ENCODE measurements at places on chromosomes 2 and 18.

GRCh38 chr2:240149943-240150784 is 9.7 kb upstream of the OTOS start:
- no peak for DNase-seq

GRCh38 chr2:221210686-221211085 is 361.4 kb downstream of the EPHA4 start:
- no peak for DNase-seq

DNA sequence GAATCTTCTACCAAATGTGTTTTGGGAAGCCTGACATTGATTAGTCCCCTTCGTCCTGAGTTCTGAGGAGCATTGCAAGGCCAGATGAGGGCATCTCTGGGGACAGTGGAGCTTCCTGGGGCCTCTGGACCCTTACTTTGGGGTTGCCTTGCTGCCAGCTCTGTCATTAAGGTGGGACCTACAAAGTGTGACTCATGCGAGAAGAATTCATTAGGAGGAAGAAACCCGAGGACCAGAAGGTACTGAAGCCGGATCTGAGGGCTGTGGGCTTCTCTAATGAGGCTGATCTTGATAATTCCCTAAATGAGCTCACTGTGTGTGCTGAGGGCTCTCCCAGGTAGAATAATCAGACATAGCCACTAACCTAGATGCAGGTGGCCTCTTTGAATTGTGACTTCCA is 695 bp upstream of the SCYGR2 start:
- DNase-seq: no peak

DNA sequence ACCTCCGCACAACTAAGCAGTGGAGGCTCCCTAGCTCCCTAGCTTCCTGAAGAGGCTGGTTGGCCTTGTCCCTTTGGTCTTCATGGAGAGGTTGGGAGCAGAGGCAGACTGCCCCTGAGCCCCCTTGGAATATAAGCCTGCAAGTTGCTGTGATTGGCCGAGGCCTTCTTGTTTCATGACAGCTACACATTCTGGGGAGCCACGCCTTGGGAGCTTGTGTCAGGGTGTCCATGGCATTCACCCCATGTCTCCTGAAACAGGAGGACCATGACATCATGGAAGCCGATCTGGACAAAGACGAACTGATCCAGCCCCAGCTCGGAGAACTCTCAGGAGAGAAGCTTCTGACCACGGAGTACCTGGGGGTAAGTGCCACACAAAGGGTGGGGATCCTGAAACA is 64.0 kb upstream of the B3GNT7 start:
- DNase-seq: no peak

GRCh38 chr2:109294523-109294922 is 165.5 kb downstream of the SH3RF3 start:
- DNase-seq: no peak

GRCh38 chr2:204530464-204530805 is 14.8 kb upstream of the PARD3B start:
- DNase-seq: no peak

DNA sequence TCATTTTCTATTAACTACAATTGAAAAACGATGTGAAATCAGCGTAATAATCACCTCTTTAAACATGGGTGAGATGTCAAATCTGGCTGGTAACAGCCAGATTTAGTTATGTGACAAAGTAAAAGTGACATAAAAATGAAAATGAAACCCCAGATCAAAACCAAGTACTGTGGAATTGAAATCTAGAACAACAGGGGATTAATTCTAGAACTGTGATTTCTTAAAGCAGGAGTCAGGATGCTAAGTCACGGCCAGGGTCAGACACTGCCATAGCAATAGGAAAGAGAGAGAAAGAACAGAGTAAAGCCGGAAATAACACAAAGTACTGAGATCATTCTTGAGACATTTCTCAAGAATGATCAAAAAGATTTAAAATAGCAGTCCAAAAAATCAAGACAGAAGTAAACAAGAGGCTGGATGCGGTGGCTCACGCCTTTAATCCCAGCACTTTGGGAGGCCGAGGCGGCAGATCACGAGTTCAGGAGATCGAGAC is 1183.7 kb upstream of the NXPH2 start:
- no peak for DNase-seq

GRCh38 chr2:46461011-46461674 is 18.2 kb upstream of the TMEM247 start:
- DNase-seq: peak; percentile 11

DNA sequence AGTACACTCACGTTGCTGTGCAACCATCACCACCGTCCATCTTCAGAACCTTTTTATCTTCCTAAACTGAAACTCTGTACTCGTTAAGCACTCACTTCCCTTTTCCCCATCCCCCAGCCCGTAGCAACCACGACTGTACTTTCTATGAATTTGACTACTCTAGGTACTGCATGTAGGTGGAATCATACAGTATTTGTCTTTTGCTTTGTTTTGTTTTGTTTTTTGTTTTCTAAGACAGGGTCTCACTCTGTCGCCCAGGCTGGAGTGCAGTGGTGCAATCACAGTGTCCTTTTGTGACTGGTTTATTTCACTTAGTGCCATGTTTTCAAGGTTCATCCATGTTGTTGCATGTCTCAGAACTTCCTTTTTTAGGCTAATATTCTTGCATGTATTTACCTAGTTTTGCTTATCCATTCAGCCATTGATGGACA is 7.0 kb upstream of the TYMS start:
- no peak for DNase-seq

DNA sequence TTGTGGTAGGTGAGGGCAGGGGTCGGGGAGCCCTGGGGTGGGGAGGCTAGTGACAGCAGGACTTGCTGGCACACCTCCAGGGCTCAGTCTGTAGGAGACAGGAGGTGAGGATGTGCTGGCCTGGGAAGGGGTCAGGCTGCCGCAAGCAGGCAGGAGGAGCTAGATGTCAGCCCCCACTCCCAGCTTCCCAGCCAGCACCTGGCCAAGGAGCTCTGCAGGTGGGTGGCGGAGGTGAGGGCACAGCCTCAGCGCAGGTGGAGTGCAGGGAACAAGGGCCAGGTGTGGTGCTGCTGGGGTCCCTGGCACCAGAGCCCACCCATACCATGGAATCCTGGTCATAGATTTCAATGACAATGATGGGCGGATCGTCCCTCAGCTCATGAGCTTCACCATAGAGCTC is 2.9 kb downstream of the OTOF start:
- no peak for DNase-seq

GRCh38 chr18:64248836-64249235 is 99.9 kb upstream of the LINC00305 start:
- no peak for DNase-seq

- DNase-seq: peak; percentile 10
Observed at GRCh38 chr2:168119515-168120141, 127.8 kb downstream of the STK39 start.

DNA sequence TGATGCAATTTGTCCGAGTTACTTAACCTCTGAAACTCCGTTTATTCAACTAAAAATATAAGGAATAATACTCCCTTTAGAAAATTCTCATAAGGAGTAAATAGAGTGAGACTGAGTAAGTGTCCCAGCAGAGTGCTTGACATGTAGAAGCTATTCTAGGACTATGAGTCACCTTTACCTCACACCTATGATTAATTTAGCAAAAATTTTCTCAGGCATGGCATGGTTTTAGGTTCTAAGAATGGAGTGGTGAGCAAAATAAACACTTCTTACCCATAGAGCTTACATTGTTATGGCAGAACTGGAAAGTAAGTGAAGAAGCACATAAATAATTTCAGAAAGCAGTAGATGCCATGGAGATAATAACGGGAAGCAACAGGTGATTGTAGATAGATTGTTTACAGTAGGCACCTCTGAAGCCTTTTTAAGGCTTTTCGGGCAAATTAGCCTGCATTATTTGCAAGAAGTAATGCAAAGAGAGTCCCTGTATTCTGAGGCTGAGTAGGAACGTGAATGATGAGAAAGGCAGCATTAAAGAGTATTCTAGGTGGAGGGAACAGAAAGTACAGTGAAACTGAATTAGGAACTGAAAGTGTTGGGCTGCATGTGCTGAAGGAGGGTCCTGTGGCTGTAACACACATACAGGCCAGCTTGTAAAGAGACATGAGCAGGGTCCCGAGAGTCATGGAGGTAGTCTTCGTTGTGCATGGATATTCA is 209.2 kb downstream of the ZNF407 start:
- peak; percentile 45 for DNase-seq

- DNase-seq: peak; percentile 95
Observed at GRCh38 chr2:71935262-71935848, 212.3 kb downstream of the CYP26B1 start.

DNA sequence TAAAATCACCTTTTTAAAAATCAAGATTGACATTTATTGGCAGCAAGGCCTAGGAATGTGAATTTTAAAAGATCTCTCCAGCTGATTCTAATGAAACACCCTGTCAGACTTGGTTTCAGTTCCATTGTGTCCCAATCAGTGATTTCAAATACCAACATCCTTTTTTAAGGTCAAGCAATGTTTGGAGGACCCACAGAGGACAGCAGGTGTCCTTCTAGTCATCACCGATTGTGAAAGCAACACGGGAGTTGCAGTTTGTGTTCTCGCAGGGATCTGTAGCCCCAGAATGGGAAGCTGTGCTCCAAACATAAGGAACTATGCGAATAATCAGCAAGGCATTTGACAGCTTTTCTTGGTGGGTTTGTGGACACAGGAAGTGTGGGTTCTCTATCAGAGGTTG is 4.5 kb upstream of the KIDINS220 start:
- no peak for DNase-seq

DNA sequence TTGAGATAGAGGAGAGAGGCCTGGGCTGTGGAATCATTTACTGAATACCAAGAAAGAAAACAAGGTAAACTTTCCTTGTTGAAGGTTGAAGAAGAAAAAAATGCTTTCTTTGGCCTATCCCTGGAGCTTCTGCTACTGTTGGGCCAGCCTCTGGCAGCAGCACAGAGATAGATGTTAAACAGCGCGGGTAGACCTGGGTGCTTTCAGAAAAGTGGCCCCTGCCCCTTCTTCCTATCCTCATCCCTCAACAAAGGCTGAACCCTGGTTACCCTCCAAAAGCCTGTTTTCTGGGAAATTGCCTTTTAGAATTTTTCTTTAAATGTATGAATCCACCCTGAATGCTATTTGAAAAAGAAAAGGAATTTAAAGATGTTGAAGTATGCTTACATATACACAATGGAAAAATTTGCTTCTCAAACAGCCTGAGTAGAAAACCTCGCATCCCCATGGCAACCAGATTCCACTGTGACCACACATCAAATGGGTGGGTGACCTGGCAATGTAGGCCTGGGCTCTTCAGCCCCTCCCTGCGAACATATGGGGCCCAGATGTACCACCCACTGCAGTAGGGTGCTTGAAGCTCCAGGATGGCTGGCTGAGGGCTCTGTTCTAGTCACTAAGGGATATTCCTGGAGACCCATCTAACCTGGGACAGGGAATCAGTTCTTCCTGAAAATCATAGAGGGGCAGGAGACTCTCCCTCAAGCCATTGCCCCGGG is 23.4 kb upstream of the CHRNA1 start:
- DNase-seq: peak; percentile 100

- no peak for DNase-seq
Observed at GRCh38 chr18:52537261-52537660, 197.3 kb downstream of the DCC start.

- no peak for DNase-seq
Observed at GRCh38 chr18:4453567-4453873, 1.6 kb downstream of the DLGAP1 start.

GRCh38 chr2:138757384-138757783 is 22.8 kb downstream of the NXPH2 start:
- no peak for DNase-seq

- no peak for DNase-seq
Observed at GRCh38 chr18:74745633-74746403, 148.1 kb downstream of the ZNF407 start.

DNA sequence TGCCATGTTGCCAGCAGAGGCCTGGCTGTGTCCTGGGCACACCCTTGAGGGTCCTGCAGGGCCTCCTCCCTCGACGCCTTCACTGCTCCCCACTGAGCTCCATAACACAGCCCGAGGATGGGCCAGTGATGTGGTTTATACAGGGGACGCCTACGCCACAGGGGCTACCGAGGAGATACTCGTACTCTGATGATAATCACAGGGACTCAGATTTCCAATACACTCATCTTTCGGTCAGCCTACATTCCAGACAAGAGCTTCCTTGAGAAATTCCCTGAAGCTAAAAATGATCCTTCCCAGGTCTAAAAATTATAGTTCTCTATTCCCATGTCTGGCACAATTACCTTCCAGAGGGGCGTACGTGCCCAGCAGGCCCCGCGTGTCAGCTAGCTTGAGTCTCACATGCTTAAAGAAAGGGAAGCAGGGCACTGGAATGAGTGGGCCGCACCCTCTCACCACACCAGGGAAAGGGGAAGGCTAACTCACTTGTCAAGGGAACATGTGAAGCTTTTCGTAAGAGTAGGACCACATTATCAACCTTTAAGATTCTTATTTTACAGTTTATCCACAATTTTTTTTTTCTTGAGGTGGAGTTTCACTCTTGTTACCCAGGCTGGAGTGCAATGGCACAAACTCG is 159.5 kb upstream of the NDUFV2 start:
- no peak for DNase-seq

- no peak for DNase-seq
Observed at GRCh38 chr18:66280470-66280869, 323.4 kb downstream of the CDH19 start.

DNA sequence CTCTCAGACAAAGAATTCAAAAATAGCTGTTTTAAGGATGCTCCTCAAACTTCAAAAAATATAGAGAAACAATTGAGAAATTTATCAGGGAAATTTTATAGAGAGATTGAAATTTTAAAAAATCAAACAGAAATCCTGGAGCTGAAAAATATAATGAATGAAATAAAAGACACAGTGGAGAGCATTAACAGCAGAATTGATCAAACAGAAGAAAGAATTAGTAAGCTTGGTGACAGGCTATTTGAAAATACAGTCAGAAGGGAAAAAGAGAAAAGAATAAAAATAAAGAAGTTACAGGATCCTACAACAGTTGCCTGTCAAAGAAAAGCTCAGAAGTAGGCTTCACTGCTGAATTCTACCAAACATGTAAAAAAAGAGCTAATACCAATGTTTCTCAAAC is 293.8 kb upstream of the VWC2L start:
- no peak for DNase-seq

DNA sequence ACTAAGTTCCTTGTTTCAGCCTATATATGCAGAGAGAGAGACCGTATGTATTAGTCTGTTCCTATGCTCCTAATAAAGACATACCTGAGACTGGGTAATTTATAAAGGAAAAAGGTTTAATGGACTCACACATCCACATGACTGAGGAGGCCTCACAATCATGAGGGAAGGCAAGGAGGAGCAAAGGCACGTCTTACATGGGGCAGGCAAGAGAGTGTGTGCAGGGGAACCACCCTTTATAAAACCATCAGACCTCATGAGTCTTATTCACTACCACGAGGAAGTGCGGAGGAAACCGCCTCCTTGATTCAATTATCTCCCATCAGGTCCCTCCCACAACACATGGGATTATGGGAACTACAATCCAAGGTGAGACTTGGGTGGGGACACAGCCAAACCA is 73.8 kb downstream of the TMEM18 start:
- no peak for DNase-seq
